ENCODE measurements at places on chromosomes 1 and 21.

DNA sequence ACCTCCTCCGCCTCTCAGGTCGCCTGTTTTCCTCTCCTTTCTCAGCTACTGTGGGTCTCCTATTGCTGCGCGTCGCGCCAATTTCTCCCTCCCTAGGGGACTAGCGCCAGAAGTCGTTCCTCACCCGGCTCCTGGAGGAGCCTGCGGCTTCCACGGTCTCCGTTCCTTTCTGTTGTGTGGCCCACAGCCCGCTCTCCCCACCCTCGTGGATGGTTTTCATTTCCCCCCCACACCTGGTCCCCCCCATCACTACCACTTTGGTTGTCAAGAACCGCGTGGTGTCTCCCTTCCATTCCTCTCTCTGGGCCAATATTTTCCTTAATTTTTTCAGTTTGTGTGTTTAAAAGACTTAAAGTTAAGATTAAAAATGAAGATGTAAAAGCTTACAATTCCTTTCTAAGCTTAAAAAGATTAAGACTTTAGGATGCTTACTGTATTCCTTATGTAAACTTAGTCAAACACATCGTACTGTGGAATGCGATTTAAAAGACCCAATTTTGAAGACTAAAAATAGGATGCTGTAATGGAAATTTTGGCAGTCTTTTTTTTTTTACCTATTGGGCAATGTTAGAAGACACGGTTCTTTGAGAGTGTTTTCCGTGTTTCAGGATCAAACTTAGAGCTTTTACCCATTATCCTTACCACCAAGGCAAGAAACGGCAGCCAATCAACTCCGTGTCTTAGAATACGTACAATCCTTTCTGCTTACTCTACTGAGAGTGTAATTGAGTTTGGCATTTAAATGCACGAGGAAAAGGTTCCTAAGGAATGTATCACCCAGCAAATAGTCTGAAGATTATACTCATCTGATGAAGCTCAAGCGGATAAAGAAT is 773 bp downstream of the CNST start:
- no peak for DNase-seq

GRCh38 chr1:176692431-176692830 is 229.5 kb downstream of the PAPPA2 start:
- DNase-seq: no peak

GRCh38 chr1:163168053-163168452 is 34.7 kb downstream of the RGS5 start:
- no peak for DNase-seq

GRCh38 chr1:114289306-114289705 is 135.6 kb upstream of the SYT6 start:
- no peak for DNase-seq

- no peak for DNase-seq
These were observed 17.0 kb downstream of the MKNK1 start for GRCh38 chr1:46587069-46587468.

GRCh38 chr1:199264911-199265310 is 626.1 kb downstream of the PTPRC start:
- DNase-seq: no peak

GRCh38 chr1:209769971-209770370 is 14.1 kb downstream of the TRAF3IP3 start:
- DNase-seq: no peak

GRCh38 chr1:221793439-221794078 is 51.7 kb upstream of the DUSP10 start:
- no peak for DNase-seq

- no peak for DNase-seq
These were observed 24.0 kb upstream of the SPOCD1 start for GRCh38 chr1:31839662-31840343.

- no peak for DNase-seq
These were observed 11.7 kb downstream of the ITLN2 start for GRCh38 chr1:160942926-160943325.

DNA sequence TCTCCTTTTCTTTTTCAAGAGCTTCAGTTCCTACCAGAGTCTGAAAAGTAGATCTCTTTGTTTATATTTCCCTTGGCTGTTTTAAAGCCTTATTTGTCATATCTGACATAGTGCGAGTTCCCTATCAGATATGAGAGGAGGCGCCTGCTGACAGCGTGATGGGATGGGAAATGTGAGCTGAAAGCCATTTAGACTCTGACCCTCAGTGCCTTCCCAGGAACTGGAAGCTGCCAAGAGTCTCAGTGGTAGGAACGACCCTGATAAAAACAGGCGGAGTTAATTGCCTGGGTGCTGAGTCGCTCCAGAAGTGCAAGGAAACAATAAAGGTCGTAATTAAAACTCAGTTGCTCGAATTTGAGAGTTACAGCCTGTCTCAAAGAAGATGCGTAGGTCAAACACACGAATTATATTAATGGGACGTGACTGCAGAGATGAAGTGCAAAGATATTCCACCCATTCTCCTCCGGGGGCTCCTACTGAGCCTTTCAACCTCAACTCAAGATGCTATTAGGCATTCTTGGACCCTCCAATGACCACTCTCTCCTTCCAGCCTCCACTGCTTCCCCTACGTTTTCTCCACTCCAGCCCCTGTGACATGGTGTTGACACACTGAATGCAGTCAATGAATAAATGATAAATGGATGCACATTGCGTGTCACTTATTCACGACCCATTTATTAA is 84.6 kb downstream of the KAZN start:
- no peak for DNase-seq

GRCh38 chr1:209490013-209490412 is 93.5 kb upstream of the CAMK1G start:
- no peak for DNase-seq

DNA sequence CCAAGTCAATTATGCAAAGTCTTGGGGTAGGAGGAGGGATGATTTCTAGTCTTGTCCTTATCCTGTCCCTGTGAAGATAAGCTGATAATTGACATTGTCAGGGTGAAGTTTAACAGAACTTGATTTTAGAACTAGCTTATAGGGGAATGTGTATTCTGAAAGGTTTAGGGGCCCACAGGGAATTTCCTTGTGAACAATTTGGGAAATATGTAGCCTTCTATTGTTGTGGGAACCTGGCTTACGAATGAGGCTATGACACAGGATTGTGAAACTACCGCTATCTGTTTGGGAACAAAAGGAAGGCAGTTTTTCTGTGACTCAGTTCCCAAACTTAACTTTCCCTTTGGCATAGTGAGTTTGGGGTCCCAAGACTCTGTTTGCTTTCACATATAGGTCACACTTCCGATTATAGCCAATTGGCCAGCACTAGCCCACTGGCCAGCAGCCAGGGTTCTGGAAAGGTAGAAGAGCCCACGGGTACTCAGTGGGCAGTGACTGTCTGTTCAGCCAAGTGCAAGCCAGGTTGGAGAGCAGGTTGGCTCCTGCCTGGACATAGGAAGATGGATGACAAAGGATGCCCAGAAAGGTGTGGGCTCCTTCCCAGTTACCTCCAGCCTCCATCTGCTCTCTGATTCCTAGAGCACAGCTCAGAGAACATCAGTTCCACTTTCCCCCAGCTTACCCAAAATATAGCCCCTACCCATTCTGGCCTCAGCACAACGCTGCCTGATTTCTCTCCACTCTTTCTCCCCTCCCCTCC is 35.5 kb downstream of the H3-3A start:
- no peak for DNase-seq

DNA sequence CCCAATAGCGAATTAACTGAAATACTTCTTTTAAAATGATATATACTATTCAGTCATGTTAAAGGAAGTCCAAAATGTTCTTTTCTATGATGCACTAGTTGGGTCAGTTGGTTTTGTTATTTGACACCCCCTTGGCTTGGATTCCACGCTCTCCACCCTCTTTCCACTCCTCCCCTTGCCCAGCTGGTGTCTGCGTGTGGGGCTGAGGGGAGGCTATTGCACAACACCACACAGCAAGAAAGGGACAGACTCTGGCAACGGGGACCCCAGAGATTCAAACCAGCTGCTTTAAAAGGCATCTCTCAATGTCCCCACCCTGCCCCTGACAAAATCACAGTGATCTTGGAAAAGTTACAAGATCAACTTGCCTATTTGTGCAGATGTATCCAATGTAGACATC is 394.3 kb downstream of the TGFB2 start:
- DNase-seq: no peak

- DNase-seq: no peak
These were observed 71.2 kb downstream of the LHX4 start for GRCh38 chr1:180301135-180301742.

DNA sequence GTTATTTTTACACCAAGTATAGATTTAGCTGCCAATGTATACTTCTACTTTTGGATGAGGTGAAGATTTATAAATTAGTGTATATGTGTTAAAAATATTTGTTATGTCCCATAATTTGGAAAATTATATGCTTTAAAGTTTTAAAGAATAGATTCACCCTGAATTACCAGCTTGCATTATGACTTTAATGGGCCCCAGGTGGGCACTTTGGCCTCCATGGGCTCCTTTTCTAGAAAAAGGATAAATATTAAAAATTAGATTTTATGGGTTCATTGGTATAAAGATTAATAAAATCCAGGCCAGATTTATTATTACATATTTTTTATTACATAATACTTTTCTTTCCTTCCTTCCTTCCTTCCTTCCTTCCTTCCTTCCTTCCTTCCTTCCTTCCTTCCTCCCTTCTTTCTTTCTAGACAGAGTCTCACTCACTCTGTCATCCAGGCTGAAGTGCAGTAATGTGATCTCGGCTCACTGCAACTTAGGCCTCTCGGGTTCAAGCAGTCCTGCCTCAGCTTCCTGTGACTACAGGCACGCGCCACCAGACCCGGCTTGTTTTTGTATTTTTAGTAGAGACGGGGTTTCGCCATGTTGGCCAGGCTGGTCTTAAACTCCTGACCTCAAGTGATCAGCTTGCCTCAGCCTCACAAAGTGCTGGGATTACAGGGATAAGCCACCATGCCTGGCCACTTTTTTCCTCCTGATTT is 21.9 kb downstream of the KMO start:
- DNase-seq: no peak

GRCh38 chr1:28510970-28511440 is 5.2 kb downstream of the RCC1 start:
- DNase-seq: no peak

DNA sequence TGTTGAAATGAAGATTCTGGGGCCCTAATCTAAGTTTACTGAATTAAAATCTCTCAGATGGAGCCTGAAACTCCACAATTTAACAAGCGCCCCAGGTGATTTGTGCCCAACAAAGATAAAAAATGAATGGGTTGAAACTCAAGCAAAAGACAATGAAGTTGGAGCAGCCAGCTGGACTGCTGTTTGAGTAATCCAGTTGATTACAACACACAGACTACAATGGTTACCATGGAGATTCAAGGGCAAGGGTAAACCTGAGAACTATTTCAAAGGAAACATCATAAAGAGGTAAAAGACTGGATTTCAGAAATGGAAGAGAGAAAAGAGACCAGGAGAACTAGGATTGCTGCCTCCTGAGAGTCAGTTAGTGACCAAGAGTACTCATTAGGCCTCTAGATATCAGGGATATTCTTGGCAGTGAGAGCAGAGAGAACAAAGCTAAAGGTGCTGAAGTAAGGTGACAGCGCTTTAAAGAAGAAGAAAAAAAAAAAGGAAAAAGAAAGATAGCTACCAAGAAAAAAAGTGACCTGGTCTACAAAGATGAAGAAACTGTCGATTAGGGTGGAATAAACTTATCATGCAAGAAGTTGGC is 44.5 kb downstream of the LRRC53 start:
- no peak for DNase-seq

- no peak for DNase-seq
These were observed 43.8 kb downstream of the HIVEP3 start for GRCh38 chr1:41874903-41875411.

DNA sequence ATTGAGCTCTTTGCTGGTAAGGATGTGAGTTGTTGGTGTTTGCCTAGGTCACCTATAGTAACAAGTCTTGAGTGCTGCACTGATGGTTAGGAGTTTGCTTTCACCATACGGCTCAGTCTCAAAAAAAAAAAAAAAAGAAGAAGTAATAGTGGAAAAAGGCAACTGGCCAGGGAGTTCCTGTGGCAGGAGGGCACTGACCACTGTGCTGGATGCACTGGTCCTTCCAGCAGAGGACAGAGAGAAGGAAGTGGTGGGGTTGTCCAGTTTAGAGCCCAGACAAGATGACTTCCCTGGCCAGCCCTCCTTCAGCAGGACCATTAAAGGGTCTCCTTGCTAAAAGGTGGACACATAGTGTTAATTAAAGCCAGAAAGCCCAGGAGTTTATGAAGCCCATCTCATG is 11.9 kb upstream of the PTCH2 start:
- DNase-seq: no peak

DNA sequence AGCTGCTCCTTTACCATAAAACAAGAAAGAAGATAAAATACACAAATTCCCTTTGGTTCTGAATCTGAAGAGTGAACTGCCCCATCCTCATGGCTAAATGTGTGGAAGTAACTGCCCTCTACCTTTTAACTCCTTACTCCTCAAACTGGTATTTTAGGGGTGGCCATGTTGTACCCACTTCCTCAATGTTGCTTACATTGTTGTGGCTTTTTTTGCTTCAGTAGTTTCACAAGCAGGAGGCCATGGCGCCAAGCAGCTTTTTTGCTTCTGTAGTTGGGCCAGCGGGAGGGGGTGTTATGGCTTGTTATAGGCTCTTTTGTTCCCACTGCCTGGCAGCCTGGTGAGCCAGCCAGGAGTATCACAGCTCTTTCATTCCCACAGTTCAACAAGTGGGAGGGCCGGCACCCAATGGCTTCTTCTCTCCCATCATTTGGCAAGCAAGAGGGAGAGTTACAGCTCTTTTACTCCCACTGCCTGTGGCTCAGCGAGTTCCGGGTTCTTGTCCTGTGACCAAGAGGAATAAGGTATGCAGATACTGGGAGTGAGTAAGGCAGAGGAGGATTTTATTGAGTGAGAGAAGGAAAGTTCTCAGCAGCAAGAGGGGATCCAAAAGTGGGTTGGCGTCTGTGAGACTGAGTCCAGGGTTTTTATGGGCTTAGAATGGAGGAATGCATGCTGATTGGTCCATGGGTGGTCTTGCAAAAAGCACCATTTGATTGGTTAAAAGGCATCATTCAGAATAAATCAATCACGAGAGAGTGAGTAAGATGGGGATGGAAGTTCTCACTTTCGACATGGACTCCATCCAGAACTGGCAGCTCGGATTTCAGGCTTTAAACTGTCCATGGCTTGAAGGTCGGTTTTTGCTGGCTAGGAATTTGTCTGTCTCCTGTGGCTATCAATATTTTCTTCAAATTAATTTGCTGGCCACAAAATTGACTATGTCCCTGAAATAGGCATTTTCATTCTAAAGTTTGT is 429.6 kb downstream of the HLX start:
- peak; percentile 51 for DNase-seq

DNA sequence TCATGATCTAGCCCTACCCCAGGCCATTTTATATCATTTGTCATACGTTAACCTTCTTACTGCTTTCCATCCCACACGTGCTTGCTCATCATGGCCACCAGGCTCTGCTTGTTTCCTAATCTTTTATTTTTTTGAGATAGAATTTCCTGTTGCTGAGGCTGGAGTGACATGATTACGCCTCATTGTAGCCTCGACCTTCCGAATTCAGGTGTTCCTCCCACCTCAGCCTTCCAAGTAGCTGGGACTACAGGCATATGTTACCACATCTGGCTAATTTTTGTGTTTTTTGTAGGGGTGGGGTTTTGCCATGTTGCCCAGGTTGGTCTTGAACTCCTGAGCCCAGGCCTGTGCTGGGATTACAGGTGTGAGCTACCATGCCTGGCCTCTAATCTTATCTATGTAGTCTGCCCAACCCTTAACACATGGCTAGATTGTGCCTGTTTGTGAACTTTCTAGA is 3.3 kb downstream of the UAP1 start:
- DNase-seq: no peak

All from ecto neural progenitor cell (in vitro differentiated cells).